GOT3 (cell line): ENCODE measurements at places on chromosomes 7 and 10.

- no peak for DNase-seq
These were observed 23.5 kb downstream of the CAMK1D start for GRCh38 chr10:12372846-12373245.

DNA sequence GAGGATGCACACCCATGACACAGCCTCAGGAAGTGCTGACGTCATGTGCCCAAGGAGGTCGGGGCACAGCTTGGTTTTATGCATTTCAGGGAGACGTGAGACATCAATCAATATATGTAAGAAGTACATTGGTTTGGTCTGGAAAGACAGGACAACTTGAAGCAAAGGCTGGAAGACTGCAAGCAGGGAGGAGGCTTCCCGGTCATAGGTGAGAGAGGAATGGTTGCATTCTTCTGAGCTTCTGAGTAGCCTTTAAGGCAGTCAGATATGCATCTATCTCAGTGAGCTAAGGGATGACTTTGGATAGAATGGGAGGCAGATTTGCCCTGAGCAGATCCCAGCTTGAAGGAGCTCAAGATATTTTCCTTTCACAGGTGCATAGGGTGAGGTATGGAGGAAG is 349.5 kb downstream of the TYW1 start:
- no peak for DNase-seq

- no peak for DNase-seq
These were observed 11.0 kb downstream of the GRID1 start for GRCh38 chr10:86355571-86356038.

- DNase-seq = no peak
These were observed 8.1 kb downstream of the CYP26A1 start for GRCh38 chr10:93081834-93082233.

DNA sequence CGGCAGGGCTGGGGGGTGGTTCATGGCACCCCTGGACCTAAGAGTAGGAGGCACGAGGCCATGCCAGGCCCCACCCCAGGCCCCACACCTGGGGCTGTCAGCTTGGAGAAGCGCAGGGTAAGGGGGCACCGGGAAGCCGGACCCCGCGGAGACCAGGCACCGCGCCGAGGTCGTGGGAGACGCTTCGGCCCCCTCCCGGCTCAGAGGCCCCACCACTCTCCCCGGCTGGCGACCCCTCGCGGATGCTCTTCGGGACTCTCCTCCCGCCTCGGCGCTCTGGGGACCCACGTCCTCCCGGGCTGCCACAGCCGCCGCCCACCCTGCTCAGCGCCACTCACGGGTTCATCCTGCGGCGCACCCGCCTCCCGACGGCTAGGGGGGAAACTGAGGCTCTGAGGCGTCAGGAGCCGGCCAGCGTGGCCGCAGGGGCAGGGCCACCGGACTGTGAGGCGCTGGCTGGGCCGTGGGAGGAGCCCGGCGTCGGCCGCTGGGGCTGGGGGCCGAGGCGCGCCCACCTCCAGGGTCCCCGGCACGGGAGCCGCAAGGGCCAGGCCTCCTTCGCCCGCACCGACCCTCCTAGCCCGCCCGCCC is 25.9 kb downstream of the PDGFA start:
- DNase-seq = no peak

GRCh38 chr10:125121003-125121402 is 39.4 kb downstream of the CTBP2 start:
- no peak for DNase-seq

DNA sequence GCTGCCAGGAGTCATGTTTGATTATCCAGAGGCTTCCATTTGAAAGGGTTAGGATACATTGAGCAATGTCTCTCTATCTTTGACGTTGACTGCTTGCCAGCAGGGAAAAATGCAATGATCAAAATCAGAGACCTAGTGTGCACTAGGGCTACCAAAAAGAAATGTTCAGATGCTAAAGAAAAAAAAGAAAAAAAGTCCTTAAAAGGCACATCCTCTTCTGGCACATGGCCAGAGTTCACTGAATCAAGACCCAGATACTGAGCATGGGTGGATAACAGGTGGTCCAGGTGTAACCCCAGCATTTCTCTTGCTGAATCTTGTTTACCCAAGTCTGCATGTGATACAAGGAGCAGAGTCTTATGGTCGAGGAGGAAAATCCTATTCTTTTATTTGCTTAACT is 899.3 kb downstream of the SORCS3 start:
- no peak for DNase-seq
